ENCODE measurements at places on chromosomes 2 and 18.
A peak's percentile ranks its signal among the peaks of the same experiment; 100 is the strongest.

DNA sequence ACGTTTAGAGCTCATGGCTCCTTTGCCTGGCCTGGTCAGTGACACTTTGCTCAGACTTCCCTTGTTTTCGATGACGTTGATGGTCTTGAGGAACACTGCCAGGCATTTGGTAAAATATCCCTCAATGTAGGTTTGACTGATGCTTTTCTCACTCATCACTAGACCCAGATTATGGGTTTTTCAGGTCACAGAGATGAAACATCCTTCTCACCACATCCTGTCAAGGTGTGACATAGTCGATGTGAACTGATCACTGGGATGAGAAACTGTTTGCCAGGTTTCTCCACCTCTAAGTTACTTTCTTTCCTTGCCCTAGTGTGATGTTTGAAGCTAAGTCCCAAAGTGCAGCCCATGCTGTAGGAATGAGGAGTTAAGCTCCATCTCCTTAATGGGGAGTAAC is 81.5 kb downstream of the AFF3 start:
- no peak for DNase-seq

DNA sequence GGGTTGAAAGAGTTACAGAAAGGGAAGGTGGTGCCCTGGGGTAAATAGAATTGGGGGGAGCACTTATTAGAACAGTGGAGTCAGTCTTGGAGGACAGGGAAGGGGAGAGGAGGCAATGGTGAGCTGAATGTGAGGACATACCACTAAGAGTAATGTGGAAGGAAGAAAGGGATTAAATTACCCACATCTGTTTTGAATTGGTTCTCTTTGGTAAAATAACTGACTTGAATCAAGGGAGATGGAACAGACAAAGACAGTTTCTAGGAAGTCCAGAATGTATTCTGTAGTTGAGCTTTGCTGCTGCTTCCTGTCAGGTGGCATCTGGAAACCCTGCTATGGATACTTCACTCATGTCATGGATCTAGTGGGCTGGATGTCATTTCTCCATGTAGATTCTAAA is 6.7 kb downstream of the SETBP1 start:
- DNase-seq: no peak

- no peak for DNase-seq
Observed at GRCh38 chr2:55840460-55840859, 83.1 kb downstream of the EFEMP1 start.

GRCh38 chr2:240419723-240420122 is 15.7 kb upstream of the GPC1 start:
- DNase-seq: no peak

- no peak for DNase-seq
Observed at GRCh38 chr2:45130736-45131135, 121.5 kb upstream of the SIX2 start.

GRCh38 chr2:26542676-26543505 is 65.0 kb upstream of the OTOF start:
- no peak for DNase-seq

DNA sequence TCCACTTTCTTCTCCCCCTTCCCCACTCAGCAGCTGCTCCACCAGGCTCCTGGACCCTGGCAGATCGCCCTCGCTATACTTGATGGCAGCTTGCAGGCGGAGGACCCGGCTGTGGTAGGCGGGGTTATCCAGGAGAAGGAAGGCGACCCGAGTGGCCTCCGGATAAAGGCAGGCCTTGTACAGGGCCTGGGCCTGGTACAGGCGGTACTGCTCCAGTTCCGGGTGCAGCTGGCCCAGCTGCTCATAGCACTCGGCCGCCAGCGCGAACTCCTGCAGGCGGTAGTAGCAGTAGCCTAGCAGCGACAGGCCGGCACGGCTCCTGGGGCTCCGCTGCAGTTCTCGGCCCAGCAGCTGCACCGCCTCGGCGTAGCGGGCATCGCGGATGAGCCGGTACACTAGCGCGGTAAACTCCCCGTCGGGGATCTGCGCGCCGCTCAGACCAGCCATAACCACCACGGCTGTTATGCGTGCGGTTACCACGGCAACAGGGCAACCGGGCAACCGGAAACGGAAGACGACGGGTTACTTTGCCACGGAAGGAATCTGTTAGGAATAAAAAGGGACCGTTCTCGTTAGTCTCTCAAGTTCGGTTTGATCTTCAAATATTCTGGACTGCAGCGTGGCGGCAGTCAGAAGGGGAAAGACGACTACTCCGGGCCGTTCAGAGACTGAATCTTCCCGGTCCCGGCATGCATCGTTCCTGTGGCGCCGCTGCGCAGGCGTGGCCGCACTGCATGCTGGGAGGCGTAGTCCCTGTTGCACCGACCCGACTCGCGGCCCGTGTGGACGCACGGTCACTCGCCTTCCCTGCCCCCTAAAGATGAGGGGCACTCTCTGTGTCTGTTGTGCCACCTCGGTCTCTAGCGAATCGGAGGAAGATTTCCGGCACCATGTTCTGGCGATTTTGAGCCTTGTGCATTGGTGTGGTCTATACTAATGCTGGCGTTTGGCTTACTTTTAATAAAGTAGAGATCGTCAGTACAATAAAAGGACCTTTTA is 226.0 kb downstream of the AGPS start:
- DNase-seq: peak; percentile 29

- DNase-seq: no peak
Observed at GRCh38 chr2:238970553-238971081, 122.7 kb downstream of the TWIST2 start.

- no peak for DNase-seq
Observed at GRCh38 chr18:11902522-11903292, 5.4 kb downstream of the MPPE1 start.

GRCh38 chr2:203432811-203433210 is 102.3 kb downstream of the RAPH1 start:
- DNase-seq: no peak

- no peak for DNase-seq
Observed at GRCh38 chr2:84781942-84782716, 98.8 kb downstream of the TRABD2A start.

DNA sequence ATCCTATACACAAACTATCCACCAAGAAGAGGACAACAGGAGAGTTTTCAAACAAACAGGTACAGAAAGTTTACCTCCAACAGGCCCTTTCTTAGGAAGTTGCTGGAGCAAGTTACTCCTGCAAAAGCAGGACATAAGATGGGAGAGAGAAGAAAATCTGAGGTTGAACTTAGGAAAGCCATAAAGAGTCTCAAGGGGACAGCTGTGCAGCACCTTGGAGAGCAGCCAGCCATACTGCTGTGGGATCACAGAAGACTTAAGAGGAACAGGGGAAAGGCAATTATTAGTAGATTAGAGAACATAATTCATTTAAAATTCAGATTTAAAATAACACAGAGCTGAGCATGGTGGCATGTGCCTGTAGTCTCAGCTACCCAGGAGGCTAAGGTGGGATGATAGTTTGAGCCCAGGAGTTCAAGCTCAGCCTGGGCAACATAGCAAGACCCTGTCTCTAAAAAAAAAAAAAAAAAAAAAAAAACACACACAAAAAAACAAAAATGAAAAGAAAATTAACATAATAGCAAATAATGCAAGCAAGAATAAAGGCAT is 148.1 kb upstream of the SIX3 start:
- no peak for DNase-seq

DNA sequence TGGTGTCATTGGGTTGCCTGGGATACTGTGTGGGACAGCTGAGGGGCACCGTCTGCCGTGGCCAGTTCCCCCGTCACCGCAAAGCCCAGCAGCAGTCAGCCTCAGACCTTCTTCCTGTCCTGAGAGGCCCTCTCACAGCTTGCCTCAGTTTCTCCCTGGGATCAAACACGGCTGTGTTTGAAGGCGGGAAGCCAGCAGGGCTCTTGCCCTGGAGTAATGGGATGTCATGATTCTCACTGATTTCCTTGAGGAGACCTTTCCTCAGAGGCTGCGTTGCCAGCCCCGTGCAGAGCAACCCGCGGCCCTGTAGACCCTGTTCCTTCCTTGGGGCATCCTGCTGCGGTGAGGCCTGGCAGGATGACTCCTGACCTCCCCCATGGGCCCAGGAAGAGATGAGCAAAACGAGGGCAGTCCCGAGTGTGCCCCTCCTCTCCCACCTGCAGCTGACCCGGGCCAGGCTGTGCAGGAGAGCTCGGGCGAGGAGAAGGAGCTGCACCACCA is 13.9 kb upstream of the NFATC1 start:
- no peak for DNase-seq

DNA sequence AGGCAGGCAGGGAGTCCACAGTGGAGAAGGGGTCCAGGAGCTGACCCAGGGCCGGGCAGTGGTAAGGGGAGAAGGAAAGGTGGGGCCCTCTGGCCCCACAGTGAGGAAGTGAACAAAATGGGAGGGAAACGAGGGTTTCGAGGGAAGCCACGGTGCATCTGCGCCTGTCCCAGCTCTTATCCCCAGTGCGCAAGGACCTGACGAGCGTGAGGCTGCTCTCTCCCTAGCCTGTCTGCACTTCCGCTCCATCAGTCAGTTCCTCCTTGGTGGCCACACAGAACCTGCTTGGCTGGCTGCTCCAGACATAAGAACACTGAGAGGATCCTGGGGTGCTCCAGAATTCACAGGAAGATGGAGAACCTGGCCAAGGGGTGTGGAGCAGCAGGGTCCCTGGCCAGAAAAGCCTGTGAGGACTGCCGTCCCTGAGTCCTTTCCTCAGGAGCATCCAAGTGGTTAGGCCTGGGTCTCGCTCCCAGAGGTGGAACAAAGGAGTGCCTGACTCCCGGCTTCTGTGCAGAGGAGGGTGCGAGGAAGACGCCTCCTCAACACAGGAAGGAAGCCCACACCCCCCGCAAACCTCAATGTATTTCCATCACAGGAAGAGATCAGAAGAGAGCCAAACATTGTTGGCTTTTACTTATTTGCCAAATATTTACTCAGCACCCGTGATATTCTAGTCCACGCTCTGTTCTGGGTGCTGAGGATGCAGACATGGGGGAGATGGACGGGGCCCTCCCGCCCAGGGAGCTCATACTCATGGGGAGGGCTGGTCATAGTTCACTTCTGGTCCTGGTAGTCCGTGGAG is 43.7 kb upstream of the SEMA4C start:
- DNase-seq: no peak

DNA sequence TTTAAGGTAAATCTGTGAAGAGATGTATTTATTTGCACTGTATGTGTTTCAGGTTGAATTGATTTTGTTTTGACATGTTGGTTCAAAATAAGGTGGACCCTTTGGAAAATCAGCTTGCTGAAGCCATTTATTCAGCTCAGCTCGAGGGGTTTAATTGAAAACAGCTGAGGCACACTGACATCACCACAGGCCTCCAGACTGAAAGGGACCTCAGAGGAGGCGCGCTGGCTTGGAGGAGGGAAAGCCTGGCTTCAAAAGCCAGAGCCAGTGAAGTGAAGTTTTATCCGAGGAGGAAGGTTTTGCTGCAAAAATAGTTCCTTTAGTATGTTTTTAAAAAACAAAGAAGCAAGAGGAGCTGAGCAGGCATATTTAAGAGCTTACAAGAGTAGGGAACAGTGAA is 26.9 kb upstream of the DNMT3A start:
- no peak for DNase-seq

GRCh38 chr2:3041841-3042600 is 335.6 kb downstream of the EIPR1 start:
- no peak for DNase-seq

DNA sequence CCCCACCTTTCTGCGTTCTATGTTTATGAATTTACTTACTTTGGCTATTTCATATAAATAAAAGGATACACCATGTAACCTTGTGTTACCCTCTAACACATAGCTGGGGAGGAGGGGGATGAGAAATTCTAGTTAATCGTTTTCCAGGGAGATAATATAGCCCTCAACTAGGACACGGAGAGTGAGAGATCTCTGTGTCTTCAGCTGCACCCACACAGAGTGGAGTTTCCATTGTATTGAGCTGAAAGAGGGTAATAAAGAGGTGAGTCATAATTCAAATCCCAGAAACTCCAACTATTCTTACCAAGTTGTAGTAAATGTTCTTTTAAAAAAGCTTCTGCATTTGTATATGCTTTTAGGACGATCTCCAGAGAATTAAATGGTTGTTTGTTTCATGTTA is 110.1 kb upstream of the SULT1C3 start:
- DNase-seq: no peak

DNA sequence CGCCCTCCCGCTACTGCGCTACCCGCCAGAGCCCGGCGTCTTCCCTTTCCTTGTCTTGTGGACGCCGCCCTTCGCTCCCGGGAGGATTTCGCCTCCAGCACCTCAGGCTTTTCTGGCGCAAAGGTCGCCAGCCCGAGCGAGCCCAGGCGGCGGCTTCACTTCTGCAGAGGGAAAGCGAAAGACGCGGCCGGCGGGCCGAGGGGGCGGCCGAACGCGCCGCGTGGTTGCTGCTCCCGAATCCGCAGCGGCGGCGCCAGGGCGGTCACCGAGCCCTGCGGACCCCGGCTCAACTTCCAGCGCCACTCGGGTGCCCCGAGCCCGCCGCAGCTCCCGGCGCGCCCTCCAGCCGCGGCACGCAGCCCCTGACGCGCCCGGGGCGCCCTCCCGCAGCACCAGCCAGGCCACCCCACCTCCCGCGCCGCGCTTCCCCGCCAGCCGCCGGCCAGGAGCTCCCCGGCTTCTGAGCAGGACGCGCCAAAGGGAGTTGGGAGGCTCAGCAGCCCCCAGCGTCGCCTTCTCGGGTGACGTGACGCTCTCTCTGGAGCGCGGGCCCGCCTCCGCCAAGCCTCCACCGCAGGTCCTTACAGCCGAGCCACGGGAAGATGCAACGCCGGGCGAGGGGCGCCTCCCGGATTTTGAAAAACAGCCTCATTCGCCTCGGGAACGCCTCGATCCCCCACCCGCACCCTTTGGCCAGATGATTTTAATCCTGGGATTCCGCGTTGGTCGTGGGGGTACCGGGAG is 84.9 kb upstream of the EPB41L3 start:
- DNase-seq: no peak

GRCh38 chr2:176085861-176086771 is 2.4 kb upstream of the EVX2 start:
- DNase-seq: no peak

DNA sequence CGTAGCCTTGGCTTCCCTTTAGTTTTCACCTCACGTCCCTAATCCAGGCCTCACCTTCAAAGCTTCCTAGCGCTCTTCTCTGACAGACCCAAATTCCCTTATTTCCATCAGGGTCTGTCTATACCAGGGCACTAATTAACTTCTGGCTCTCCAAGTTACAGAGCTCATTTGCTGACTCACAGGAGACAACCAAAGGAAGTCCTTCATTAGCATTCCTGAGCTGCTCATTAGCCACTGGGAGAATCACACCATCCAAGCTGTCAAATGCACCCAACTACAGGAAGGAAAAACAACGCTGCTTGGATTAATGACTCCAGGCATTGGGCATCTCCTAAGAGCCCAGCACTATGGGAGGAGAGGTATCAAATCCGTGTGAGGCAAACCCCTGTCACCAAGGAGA is 109.8 kb upstream of the ALK start:
- DNase-seq: no peak

- DNase-seq: no peak
Observed at GRCh38 chr2:199602271-199602895, 144.6 kb upstream of the SATB2 start.

DNA sequence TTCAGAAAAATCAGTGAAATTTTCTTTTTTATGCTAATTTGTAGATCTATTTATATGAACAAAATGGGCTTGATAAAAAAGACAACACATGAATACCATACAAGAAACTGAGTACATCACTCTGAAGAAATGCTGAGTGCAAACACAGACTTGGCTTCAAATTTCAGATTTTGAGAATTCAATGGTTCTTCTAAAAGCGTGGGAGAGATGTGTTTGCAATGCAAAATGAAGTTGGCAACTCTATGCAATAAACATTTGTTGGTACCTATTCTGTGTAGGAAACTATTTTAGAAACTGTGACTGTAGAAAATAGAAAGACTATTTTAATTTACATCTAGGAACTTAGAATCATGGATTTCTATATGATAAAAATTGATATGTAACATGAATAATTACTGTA is 1834.1 kb upstream of the CELF4 start:
- no peak for DNase-seq

All from cortex of kidney (tissue), 1 donor.